ENCODE measurements at places on chromosomes 7 and 10.
A peak's percentile ranks its signal among the peaks of the same experiment; 100 is the strongest.

- DNase-seq = no peak
These were observed 21.3 kb downstream of the CYP2W1 start for GRCh38 chr7:1004018-1004852.

- DNase-seq = no peak
These were observed 21.1 kb downstream of the CYP2C8 start for GRCh38 chr10:95048206-95048605.

DNA sequence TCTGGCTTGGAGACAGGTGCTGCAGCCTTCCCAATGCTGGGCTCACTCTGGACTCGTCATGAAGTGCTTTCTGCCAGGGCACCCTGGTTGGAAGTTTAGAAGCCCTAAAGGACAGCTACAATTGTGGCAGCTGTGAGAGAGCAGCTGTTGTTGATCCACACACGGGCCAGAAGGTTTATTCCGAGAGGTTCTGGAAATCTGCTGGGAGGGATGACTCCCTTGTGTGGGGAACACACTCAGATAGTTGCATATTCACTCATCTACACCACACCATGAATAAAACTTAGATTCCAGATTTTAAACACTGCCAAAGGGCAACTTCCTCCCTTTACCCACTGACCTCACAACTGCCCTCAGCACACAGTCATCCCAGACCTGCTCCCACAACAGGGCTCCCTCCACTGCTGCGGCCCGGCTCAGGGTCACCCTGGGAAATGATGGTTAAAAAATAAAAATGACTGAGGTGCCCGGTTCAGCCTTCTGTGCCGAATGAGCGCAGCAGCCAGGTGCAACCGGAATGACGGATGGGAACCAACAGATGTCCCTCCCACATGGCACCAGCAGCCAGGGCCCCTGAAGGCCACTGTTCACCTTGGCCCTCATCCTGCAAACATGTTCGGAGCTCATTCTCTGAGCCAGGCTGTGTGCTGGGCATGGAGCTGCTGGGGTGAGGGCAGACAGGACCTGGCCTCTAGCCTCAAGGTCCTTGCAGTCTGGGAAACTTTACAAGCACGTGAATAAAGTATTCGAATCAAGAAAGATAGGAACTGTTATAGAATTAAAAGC is 40.2 kb downstream of the ASB13 start:
- no peak for DNase-seq

DNA sequence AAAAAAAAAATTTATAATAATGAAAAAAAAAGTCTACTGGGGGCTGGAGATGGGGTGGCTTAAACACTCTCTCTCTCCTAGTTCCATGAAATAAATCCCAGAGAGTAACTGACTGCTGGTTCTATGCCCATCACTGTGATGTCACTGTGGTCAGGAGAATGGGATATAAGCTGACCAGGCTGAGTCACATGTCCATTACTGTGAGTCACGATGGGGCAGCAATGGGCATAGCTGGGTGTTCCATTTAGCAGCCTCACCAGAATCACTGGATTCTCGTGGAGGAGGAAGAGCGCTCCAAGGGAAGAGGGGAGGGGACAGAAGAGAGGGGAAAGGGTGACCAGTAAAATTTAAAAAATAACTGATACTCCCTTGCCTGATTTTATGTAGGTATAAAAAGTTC is 37.1 kb downstream of the MASTL start:
- peak; percentile 96 for DNase-seq

- no peak for DNase-seq
These were observed 90.9 kb downstream of the SH3PXD2A start for GRCh38 chr10:103764296-103765088.

- DNase-seq = peak; percentile 23
These were observed 370.6 kb upstream of the IGFBP3 start for GRCh38 chr7:46291601-46292150.

GRCh38 chr7:149130572-149131198 is 4.6 kb upstream of the ZNF425 start:
- DNase-seq = no peak

GRCh38 chr10:120557311-120557710 is 100.3 kb downstream of the PLPP4 start:
- DNase-seq = no peak

- DNase-seq = no peak
These were observed 21.8 kb downstream of the PWWP2B start for GRCh38 chr10:132418527-132419416.

- peak; percentile 90 for DNase-seq
These were observed 846 bp upstream of the ZNF775 start for GRCh38 chr7:150378115-150378852.

DNA sequence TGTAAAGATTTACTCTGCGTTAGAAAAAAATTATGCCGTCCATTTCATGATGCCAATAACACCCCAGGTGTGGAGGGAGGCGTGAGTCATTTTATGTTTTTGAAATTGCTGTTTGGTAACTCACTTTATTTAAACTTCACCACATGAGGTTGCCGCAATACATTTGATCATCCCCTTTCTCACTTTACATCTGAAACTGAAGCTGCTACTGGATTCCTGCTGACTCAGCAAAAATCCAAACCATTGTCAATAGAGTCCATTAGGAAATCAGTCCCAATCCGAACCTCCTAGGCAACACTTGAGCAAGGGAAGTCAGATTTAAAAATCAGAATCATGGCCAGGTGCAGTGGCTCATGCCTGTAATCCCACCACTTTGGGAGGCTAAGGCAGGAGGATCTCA is 136.6 kb upstream of the SVIL start:
- no peak for DNase-seq

DNA sequence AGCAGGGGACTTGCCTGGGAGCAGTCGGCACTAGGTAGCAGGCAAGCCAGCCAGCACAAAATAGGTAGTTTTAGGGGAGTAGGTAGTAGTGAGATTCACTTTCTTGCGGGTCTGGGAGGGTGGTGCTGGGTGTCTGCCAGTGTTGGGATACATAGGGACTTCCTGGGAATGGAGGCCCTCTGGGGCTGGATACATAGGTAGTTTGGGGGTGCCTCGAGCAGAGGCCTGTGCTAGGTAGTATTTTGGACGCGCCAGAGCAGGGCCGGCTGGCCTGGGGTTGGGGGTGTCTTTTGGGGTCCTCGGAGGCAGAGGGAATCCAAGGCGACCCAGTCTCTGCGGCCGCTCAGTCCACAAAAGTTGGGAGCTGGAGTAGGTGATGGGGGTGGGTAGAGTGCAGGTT is 2.0 kb upstream of the HOXA3 start:
- no peak for DNase-seq

DNA sequence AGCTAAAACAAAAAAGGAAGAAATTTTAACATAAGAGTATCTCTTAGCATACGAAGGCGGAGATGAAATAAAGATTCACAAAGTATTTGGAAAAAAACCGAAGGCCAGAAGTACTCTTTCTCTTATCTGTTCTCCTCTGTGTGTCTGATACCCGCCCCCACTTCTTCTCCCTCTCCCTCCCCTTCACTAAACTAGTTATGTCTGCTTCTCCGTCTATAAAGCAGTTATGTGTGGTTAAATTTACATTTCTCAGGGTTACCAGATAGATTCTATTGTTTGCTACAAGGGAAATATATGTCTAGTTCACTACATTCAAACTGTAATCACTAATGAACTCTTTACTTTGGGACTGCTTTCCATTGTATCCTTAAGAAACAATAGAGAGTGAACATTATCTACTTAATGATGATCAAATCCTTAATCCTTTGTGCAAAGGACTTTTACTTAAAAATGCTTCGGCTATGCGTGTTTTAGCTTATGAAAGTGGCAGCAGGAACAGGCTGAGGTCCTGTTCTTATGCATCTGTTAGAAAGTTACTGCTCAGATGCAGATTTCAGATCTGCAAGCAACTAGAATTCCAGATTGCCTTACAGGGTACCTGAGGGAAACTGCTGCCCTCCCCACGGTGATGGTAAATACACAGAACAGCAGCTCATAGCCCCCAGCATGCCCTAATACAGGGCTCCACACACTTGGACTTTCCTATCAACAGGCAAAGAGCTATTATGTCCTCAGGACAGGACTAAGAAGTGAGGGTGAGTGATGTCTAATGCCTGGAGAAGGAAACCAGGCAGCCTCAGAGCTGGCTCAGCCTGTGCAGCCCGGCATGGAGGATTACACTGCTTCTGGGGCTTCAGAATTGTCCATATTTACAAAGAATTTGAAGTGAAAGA is 273.3 kb downstream of the FZD1 start:
- DNase-seq = no peak

DNA sequence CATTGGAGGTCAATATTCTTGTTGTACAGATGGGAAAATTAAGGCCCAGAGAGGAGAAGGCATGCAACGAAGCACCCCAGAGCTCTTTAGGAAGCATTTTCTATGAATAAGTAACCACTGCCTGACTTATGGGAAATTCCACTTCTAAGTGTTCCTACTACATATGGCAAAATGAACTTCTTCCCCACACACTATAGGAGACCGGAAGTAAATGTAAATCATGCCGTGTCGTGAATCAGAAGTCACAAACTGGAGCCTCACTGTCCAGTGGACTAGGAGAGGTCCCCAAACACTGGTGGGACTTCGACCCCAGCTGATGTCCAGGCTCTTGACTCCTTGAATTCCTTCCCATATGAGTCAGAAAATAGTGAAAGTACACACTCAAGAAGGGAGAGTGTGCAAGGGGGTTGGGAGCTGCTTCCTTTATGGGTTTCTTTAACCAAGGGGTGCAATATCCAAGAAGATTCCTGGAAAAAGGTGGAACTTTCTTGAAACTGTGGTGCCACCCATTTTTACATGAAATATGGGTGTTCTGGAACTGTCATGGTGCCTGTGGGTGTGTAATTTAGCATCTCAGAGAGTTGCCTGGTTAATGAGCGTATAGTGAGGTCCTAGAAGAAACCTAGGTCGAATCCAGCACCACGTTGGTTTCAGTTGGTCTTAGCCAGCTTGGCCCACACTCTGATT is 6.7 kb downstream of the RASSF4 start:
- no peak for DNase-seq

DNA sequence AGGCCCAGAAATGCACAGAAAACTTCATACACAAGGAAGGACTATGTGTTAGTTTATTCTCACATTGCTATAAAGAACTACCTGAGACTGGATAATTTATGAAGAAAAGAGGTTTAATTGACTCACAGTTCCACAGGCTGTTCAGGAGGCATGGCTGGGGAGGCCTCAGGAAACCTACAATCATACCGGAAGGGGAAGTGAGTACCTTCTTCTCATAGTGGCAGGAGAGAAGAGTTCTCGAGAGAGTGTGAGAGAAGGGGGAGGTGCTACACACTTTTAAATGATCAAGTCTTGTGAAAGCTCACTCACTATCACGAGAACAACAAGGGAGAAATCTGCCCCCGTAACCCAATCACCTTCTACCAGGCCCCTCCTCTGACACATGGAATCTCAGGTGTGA is 16.8 kb upstream of the RAMP3 start:
- no peak for DNase-seq

- no peak for DNase-seq
These were observed 81.3 kb upstream of the LRRN3 start for GRCh38 chr7:111009526-111010040.

- DNase-seq = no peak
These were observed 65.8 kb downstream of the SORCS3 start for GRCh38 chr10:104706886-104707285.

- no peak for DNase-seq
These were observed 28.0 kb upstream of the CPN1 start for GRCh38 chr10:100109670-100110069.

- no peak for DNase-seq
These were observed 22.1 kb upstream of the SYPL1 start for GRCh38 chr7:106134241-106134640.

GRCh38 chr10:112307358-112308124 is 24.3 kb downstream of the TECTB start:
- peak; percentile 5 for DNase-seq

DNA sequence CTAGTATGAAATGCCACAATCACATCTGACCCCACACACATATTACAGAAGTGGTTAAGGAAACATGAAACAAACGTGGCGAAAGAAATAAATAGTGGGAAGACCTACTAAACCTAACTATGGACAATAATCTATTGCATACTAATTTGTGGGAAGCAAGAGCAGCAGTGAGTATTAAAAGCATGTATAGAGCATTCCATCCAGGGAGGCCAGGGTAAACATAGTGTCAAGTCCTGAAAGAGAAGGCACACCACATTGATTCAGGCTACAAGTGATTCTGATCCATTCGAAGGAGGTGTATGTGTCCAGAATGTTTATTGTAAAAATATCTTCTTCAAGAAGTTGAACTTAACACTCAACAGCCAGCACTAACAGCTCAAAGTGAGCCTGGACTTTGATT is 29.2 kb downstream of the CACNA2D1 start:
- no peak for DNase-seq

- DNase-seq = no peak
These were observed 250.9 kb upstream of the MKLN1 start for GRCh38 chr7:131076711-131077181.

GRCh38 chr10:12048547-12048946 is 5.9 kb upstream of the UPF2 start:
- DNase-seq = no peak

DNA sequence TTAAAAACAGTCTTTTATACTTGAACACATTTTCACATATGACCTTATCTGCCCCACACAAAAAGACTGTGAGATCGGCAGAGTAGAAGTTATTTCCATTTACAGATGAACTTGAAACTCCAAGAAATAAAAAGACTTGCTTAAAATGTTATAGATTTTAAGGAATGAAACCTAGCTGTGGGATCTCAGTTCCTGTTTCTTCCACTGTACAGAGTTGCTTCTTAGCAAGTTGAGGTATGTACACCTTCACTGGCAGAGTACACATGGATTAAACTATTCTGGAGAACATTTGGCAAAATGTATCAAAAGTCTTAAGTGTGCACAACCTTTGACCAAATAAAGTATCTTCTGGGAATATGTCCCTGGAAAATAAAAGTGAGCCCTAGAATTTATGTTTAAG is 48.3 kb downstream of the A1CF start:
- no peak for DNase-seq

- DNase-seq = no peak
These were observed 2.7 kb upstream of the PWWP2B start for GRCh38 chr10:132394201-132394811.

DNA sequence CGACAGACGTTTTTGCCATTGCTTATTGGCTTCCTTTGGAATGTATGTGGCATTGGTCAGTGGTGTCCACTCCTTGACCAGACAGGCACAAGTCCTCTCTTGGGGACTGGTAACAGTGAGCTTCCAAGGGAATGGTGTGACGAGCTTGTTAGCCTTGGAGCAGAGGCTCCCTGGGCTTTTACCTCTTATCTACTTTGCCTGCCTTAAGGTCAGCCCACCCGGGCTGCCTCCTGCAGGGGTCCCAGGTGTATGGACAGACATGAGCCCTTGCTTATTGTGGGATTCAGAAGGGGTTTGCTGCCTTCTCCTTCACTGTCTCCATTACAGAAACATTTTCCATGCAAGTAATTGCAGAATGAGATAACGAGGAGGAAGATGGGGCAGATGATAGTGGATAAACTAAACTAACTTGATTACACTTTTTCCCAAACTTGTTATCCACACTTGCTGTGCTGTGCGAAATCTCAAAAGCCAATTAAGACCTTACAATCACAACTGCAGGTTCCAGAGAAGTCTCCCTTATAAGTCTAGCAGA is 29.7 kb downstream of the PLPP4 start:
- no peak for DNase-seq

All from NCI-H226 (cell line).